ENCODE measurements at places on chromosomes 3 and 15.

DNA sequence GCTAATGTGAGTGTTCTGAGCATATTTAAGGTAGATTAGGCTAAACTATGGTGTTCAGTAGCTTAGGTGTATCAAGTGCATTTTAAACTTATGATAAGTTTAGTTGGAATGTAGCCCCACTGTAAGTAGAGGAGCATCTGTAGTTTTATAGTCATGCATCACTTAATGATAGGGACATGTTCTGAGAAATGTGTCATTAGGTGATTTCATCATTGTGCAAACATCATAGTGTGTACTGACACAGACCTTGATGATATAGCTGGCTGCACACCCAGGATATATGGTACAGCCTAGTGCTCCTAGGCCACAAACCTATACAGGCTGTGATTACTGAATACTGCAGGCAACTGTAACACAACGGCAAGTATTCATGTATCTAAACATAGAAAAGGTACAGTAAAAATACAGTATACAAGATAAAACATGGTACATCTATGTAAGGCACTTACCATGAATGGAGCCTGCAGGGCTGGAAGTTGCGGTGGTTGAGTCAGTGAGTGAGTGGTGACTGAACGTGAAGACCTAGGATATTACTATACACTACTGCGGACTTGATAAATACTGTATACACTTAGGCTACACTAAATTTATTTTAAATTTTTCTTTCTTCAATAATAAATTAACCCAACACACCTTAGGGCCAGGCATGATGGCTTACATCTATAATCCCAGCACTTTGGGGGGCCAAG lies 17.9 kb downstream of the DNAH1 start:
- DNase-seq: peak; percentile 71

- no peak for DNase-seq
Observed at GRCh38 chr3:187739094-187739560, 6.1 kb downstream of the BCL6 start.

- no peak for DNase-seq
Observed at GRCh38 chr15:78061963-78062427, 15.5 kb downstream of the TBC1D2B start.

DNA sequence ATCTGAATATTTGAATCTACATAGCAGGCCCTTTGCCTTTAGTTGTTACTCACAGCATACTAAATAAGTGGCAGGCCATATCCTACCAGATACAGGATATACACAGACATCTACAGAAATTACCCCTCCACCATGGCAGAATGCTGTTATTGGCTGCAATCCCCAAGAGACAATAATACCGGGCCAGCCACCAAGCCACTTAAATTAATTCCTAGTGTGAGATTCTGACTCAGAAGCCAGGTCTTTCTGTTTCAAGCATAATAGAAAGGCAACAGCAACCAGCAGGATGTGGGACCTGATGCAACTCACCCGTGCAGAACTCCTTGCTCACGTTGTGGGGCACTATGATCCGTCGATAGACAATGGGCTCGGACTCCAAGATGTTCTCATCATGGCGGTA lies 39.8 kb downstream of the CLK3 start:
- no peak for DNase-seq

DNA sequence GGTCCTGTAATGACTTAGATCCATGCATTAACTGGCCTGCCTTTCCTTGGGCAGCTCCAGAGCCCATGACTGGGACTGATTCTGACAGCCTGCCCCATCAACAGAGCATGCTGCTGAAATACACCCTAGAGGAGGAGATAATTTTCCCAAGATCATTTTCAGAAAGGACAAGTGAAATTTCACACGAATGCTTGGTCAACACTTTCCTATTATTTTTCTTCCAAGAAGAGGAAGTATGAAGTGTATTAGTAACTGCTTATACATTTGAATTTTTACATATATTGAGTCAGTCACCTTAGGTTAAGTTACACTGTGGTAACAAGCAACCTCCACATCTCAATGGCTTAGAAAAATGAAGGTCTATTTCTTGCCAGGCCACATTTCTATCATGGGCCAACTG lies 9.7 kb upstream of the NMNAT3 start:
- DNase-seq: no peak

- DNase-seq: no peak
Observed at GRCh38 chr15:52710050-52710707, 31.0 kb upstream of the ATOSA start.

DNA sequence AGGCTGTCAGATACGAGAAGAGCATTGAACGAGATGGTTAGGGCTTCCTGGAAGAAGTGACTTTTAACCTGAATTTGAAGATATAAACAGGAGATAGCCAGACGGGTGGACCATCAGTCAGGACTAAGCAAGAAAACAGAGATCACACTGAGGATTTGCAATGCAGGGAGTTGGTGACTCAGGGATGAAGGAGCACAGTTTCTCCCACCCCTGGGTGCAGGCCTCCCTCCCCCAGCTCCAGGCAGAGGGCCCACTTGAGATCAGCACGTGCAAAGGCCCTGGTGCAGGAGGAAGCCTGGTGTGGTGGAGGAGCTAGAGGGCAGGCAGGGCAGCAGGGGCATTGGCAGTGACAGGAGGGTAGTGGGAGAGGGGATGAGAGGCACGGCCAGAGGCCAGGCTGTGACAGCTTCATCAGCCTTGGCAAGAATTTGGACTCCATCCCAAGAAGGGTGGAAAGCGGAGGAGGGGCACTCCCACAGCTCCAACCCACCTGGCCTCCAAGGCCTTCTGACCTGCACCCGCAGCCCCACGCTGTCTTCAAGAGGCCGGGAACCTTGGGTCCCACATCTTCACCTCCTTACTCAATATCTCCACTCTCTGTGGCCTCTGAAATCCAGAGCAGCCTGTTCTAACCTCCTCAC lies 8.7 kb upstream of the PCSK6 start:
- no peak for DNase-seq

GRCh38 chr15:94141802-94142201 lies 89.6 kb upstream of the MCTP2 start:
- no peak for DNase-seq

- no peak for DNase-seq
Observed at GRCh38 chr3:2274526-2274925, 175.9 kb downstream of the CNTN4 start.

DNA sequence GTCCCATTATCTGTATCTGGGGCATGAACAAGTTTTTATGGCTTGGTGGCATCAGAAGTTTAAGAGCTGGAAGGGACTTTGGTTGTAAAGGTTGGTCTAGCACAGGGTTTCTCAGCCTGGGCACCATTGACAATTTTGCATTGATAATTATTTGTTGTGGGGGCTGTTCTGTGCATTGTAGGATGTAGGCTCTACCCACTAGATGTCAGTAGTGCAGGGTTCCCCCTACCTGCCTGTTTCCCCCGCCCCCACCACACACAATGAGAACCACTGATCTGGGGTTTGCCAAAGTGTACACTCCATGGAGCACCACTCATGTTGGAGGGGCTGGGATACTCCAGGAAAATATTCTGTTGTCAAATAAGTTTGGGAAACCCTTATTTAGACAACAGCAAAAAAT lies 42.7 kb downstream of the PLCL2 start:
- DNase-seq: no peak

DNA sequence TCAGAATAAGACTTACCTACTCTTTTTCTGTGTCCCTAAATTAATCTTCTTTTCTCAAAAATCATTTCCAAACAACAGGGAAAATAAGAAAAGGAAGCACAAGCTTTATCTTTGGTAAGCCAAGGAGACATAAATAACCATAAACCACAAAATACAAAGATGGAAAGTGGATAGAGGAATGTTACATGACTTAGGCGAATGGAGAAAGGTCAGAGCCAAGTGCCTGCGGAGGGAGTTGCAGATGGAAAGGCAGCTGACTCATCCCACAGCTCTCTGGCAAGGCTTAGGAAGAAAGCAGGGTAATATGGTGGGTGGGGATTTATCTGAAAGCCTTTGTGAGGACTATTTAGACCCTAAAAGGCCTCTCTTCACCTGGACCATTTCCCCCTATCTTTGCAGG lies 72.8 kb downstream of the GALK2 start:
- DNase-seq: no peak

- DNase-seq: no peak
Observed at GRCh38 chr15:66673410-66674322, 28.4 kb upstream of the SMAD6 start.

Measured in LNCaP clone FGC (cell line).